B cell (primary cell): ENCODE measurements at places on chromosomes 7 and 10. TPM values are rescaled to one million over a fixed set of nuclear protein-coding genes. Genes with fewer than 3 reads are reported as not detected.

DNA sequence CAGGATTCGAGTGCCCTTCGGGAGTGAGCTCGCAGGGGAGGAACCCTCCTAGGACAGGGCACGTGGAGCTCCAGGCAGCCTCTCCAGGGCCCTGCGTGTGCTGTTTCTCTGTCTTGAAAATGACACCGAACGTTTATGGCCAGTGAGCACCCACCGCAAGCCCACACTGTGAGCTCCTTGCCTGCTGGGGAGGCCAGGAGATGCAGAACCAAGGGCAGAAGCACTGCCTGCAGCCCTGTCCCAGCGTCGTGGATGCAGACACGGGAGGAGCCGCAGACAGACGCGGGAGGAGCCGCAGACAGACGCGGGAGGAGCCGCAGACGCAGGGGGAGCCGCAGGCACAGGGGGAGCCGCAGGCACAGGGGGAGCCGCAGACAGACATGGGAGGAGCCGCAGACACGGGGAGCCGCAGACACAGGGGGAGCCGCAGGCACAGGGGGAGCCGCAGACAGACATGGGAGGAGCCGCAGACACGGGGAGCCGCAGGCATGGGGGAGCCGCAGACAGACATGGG is 314.4 kb downstream of the PTPRN2 start:
- no peak overlapping the region for H3K4me3 ChIP-seq
- H3K4me1 ChIP-seq = no peaks in the 10 kb centered on the region
- H3K27me3 ChIP-seq = no peaks in the 10 kb centered on the region
- DNase-seq = no peak
- H3K36me3 ChIP-seq = no peaks in the 10 kb centered on the region

DNA sequence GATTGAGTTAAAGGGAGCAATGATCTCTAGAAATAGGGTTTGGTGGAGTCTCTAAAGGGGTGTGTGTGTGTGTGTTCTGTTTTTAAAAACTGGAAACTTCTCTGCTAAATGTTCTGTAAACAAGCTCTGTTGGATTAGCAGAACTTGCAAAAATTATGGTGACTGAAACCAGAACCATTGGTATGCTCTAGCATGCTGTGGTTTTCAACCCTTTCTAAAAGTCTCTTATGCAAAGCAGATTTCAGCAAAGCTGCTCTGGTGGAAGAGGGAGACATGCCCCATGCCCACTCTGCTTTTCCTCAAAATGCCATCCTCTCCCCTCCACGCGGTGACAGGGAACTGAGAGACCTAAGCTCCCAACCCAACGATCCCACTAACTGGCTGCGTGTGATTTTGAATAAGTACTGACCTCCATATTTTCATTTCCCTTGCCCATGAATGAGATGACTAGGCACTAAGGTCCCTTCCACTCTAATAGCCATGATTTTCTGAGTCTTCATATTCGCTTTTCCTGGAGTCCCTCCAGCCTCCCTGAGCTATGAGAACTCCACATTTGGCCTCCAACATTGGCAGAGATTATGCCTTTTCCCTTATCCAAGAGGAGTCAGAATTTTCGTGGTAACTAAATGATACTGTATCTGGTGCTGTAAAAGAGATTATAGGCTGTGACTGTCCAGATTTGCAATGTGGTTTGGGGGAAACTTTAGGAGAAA is 117.3 kb upstream of the PALS2 start:
- H3K27ac ChIP-seq = no peak overlapping the region
- no peaks in the 10 kb centered on the region for H3K36me3 ChIP-seq
- H3K4me3 ChIP-seq = no peak overlapping the region
- H3K27me3 ChIP-seq = no peaks in the 10 kb centered on the region
- peaks cover 4% of the 10 kb centered on the region for H3K4me1 ChIP-seq

DNA sequence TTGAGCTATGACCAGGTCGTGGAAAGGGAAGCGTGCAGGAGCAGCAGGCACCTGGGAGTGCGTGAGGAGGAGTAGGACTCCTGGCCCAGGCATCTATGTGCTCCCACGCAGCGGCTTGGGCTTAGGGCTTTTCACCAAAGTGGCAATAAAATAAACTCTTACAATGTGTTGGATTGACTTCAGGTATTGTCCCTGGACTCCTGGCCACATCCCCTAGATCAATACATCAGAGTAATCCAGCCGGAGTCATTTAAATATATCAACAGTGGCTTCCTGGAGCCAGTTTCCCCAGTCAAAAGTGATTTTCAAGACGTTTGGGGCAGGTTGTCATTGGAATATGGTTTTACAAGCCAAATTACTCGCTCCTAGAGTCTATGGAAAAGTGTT is 344.4 kb downstream of the WDR11 start:
- H3K27ac ChIP-seq = no peak overlapping the region
- no peak overlapping the region for H3K4me3 ChIP-seq
- H3K36me3 ChIP-seq = no peaks in the 10 kb centered on the region
- H3K4me1 ChIP-seq = no peaks in the 10 kb centered on the region
- H3K27me3 ChIP-seq = no peaks in the 10 kb centered on the region
- DNase-seq = no peak

GRCh38 chr7:10804770-10805169 is 168.9 kb upstream of the PHF14 start:
- H3K27ac ChIP-seq = no peak overlapping the region
- no peaks in the 10 kb centered on the region for H3K27me3 ChIP-seq
- H3K36me3 ChIP-seq = no peaks in the 10 kb centered on the region

GRCh38 chr10:21534604-21535493 is 817 bp downstream of the MLLT10 start:
- H3K4me3 ChIP-seq = peak overlapping the region; percentile 98
- H3K36me3 ChIP-seq = peaks cover 4% of the 10 kb centered on the region
- peak overlapping the region; percentile 49 for H3K27ac ChIP-seq
- peak; percentile 75 for DNase-seq
- no peaks in the 10 kb centered on the region for H3K27me3 ChIP-seq
- H3K4me1 ChIP-seq = peaks cover 12% of the 10 kb centered on the region

- no peaks in the 10 kb centered on the region for H3K4me1 ChIP-seq
- no peak overlapping the region for H3K4me3 ChIP-seq
- no peaks in the 10 kb centered on the region for H3K27me3 ChIP-seq
- peaks cover 22% of the 10 kb centered on the region for H3K36me3 ChIP-seq
- no peak for DNase-seq
Measured at GRCh38 chr10:96556003-96556402, 30.8 kb downstream of the TM9SF3 start.

The ACTR3C gene
- 20.7 TPM in 2 replicates for total RNA-seq

The SFTPA1 gene
- total RNA-seq = not detected in 2 replicates

The SLC16A12 gene
- not detected in 2 replicates for total RNA-seq

The MSMB gene
- total RNA-seq = not detected in 2 replicates

The THSD7A gene
- total RNA-seq = not detected in 2 replicates

The ADIRF gene
- not detected in 2 replicates for total RNA-seq
